NCI-H2171 treated with DMSO at 0.1 percent for 48 hours (cell line): ENCODE measurements at places on chromosomes 12 and 14.

GRCh38 chr14:29062466-29062865 lies 295.9 kb downstream of the FOXG1 start:
- no peak for DNase-seq

- DNase-seq, result no peak
These were observed 144.4 kb upstream of the PRICKLE1 start for GRCh38 chr12:42733911-42734310.

DNA sequence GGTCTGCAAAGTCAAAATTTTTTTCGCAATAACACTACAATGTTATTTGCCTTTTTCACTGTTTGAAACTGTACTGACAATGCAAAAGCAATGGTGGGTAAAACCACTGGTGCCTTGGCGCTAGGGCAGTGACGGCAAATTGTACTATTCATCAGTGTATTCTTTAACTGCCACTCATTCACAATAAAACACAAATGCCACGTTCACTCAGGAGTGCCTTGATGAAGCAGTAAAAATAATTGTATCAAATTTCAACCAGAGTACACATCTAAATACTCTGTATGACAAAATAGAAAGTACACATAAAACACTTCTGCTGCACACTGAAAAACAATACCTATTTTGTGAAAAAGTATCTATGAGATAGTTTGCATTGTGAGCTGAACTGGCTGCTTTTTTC lies 17.8 kb downstream of the DCAF5 start:
- DNase-seq, result peak; percentile 45

DNA sequence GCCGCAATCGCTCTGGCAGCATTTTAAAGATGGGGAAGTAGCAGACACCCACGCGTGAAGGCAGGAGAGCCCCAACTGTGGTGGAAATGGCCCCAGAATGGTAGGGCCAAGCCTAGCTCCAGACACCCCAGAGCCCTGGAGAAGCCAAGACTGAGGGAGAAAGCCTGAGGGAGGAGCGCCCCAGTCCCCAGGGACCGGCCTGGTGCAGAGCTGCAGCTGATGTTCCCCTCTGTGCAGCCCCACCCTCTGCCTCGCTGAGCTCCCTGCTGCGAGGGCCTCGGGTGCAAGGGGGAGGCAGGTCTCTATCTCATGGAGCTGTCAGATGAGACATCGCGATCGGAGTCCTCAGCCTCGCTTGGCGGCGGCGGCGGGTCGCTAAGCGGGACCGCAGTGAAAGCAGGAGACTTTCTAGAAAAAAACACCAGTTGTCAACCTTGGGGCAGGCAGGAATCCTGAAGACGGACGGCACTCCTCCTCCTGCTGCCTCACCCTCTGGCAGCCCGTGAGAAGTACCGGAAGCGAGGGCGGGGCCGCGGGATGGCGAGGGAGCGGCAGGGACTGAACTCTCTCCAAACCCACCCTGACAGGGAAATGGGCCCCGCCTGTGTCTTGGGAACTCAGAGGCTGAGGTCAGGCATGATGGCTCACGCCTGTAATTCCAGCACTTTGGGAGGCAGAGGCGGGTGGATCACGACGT lies 6.0 kb downstream of the GAPDH start:
- DNase-seq, result peak; percentile 100

DNA sequence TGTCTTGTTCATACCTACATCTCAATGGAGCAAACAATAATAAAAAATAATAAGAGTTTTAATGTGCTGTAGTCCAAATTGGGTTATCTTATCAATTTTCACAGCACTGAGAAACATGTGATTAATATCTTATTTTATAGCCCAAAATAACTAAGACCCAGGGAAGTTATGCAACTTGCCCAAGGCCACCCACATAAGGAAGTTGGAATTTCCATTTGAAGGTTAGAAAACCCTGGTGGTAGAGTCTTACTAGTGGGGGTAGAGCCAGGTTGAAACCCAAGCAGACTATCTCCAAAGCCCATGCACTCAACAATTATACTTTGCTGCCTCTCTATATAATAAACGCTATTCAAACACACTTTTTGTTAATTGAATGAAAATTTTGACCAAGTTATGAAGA lies 270.0 kb upstream of the CAND1 start:
- DNase-seq, result no peak

DNA sequence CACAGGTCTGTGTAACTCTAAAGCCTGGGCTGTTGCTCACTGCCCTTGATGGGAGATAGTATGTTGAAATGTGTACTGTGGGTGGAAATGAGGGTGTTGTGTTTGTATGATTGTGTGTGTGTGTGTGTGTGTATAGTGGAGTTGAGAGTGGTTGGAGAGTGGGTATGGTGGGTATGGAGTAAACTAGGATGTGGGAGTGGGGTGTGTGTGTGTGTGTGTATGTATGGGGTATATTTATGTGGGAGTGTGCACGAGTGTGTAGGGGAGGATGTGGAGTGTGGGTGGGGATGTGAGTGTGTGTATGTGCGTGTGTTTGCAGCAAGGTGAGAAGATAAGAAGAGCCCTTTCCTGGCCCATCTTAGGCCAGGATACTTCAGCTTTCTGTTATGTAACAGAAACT lies 22.3 kb downstream of the RPH3A start:
- no peak for DNase-seq

- no peak for DNase-seq
These were observed 81.1 kb downstream of the ABCC9 start for GRCh38 chr12:21860128-21860527.

DNA sequence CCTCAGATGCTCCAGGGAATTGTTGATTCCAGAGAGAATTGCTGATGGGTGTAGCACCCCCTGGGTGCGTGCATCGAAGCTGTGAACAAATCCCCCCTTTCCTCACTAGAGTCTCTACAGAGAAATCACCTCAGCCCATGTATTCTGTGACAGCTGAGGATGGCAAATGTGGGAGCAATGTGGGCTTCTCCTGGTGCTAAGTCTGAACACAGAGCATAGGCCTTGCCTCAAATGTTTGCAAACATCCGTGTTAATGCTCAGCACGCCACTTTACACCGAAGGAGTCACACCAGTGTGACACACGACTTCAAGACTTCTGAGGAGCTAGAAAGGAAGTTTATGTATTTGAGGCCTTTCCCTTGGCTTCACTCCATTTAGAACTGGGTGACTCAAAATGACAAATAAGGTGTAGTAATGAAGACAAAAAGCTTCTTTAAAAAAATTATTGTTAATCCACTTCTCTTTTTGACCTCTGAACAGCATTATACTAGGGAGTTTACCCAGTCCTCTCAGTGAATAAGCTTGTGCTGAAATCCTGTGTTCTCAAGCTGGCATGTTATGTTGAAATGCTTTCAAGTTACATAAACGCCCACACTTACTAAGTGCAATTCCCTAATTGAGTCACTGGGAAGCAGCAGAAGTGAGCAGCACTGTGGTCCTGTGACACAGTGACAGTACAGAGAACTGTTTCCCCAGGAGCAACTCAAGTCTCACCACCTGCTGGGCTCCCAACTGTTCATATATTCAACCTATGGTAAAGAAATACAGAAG lies 92.9 kb downstream of the FAR2 start:
- peak; percentile 91 for DNase-seq

DNA sequence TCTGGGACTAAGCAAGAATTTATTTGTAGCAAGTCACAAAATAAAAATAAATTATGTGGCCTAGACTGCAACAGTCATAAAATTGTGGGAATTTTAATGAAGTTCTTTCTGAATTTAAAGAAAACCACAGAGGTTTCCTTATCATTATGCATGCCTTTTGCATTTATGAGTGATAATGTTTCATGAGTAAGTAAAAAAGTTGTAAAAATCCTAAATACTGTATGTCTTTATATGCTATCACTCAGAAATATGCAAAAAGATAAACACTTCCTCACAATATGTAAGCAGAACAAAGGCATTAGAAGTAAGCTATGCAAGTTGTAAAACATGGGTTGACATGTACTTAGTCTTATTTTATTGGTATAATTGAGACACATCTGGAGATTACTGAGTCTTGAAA lies 239.4 kb upstream of the PDE3A start:
- no peak for DNase-seq

GRCh38 chr14:54342806-54343205 lies 54.0 kb upstream of the CDKN3 start:
- no peak for DNase-seq

DNA sequence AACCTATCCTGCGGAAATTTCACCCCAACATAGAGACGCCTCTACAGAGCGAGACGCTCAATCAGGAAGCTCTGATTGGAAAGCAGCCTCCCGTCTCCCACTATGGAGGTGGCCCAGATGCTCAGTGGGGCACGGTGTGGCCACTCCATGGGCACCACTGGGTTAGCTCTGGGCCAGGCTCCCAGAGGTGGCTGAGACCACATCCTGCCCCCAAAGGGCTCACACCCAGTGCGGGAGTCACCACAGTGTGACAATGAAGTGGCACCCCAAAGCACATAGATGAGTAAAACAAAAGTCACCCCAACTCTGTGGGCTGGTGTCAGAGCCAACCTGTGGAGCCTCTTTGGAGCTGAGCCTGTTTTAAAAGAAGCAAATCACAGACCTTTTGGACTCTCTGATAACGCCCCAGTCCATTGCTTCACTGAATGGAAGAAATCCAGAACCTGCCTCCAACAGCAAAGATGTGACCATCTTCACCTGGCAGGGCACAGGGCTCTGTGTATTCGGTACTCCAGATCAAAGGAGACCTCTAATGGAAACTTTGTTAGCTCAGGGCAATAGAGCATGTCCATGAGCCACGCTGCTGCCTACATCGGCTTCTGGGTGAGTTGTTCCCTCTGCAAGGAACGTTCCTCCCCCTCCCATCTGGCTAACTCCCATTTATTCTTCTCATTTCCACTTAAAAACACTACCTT lies 19.6 kb downstream of the CLMN start:
- DNase-seq, result no peak

DNA sequence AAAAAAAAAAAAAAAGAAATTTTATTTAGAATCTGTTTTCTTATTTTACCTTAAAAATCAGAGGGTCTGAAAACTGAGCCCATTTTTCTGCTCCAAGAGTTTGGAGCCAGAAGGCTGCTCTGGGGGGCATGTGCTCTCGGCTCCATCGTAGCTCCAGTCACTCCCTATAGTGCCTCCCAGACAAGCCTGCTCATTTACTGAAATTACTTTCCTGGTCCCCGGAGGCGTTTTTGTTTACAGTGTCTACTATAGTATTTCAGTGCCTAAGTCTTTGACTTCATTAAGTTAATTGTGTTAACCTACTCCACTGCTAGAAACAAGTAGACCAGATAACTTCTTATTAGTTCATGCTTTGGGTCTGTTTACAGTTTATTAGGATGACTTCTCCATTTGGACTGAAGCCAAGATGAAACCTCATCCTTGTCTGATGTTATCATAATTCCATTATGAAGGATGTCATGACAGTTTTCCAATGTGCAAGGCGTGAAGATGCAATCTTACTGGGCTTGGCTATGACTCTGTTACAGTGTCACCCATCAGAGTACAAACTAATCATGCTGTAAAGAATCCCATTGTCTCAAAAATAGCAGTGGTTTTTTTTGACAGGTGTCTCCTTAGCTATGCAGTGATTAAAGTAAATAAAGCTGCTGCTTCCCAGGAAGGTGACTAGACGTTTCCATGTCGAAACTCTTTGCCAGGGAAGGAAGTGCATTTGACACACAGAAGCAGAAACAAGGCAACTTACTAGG lies 182.3 kb downstream of the TMEM132C start:
- peak; percentile 88 for DNase-seq

- no peak for DNase-seq
These were observed 71.4 kb upstream of the POC1B start for GRCh38 chr12:89597210-89597609.

- DNase-seq, result no peak
These were observed 43.6 kb downstream of the LIN7A start for GRCh38 chr12:80894179-80894578.

DNA sequence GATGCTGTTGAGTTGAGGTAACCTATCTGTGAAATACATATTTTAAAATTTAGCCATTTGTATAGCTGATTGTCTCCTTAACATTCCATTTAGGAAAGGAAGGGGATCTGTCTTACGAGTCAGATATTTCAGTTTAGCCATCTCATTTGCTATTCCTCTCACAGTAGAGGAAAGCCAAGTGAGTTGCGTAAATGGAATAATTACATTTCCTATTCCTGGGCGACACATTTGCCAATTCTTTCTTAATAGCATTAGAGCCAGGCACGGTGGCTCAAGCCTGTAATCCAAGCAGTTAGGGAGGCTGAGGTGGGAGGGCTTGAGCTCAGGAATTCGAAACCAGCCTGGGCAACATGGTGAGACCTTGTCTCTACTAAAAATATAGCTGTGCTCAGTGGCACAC lies 116.3 kb downstream of the TMX1 start:
- no peak for DNase-seq

DNA sequence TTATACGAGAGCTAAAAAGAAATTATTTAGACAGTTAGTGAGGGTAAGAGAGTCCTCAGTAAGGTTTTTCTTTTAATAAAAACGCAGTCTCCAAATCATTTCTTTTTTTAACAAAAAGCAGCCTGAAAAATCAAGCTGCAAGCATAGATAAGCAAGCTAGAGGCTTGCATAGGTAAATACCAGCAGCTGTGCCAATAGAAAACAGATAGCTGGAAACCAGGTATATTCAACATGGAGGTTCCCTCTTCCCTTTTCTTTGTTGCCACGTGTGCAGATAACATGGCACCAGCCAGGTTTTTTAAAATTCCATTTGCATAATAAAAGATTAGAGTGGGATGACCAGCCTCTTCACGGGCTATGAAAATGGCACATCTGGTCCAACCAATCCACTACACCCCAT lies 6.1 kb upstream of the PRKAB1 start:
- DNase-seq, result no peak
